ENCODE measurements at places on chromosomes 7 and 10.
A peak's percentile ranks its signal among the peaks of the same experiment; 100 is the strongest.

- H3K4me1 ChIP-seq: no peaks in the 10 kb centered on the region
- no peak overlapping the region for H3K4me3 ChIP-seq
- no peaks in the 10 kb centered on the region for H3K27me3 ChIP-seq
- no peak overlapping the region for H3K27ac ChIP-seq
- no peak for DNase-seq
These were observed 212.8 kb downstream of the ADARB2 start for GRCh38 chr10:1524540-1524939.

GRCh38 chr7:24406789-24407299, 122.9 kb downstream of the NPY start:
- no peaks in the 10 kb centered on the region for H3K27me3 ChIP-seq
- H3K36me3 ChIP-seq: no peaks in the 10 kb centered on the region
- no peaks in the 10 kb centered on the region for H3K4me1 ChIP-seq
- H3K27ac ChIP-seq: no peak overlapping the region

DNA sequence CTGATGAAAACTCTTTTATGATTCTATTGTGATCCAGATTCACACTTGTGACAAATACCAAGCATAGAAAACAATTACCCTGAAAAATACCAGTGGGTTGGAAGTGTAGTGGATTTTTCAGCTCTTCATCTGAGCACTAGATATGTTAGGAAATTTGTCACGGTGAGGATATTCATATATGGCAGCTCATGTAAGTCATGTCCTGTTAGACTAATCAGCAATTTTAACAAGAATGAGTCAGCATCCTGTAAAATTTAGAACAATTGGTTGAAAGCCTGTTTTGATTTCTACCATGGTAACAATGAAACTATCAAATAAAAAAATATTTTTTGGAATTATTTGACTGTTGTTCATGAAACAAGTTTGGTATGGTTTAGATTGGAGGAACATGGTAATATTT, 334.3 kb downstream of the CACNA2D1 start:
- H3K4me1 ChIP-seq: no peaks in the 10 kb centered on the region
- H3K4me3 ChIP-seq: no peak overlapping the region
- no peaks in the 10 kb centered on the region for H3K36me3 ChIP-seq
- H3K27ac ChIP-seq: no peak overlapping the region

- H3K27ac ChIP-seq: no peak overlapping the region
- DNase-seq: no peak
- no peaks in the 10 kb centered on the region for H3K4me1 ChIP-seq
- no peaks in the 10 kb centered on the region for H3K27me3 ChIP-seq
- no peak overlapping the region for H3K4me3 ChIP-seq
These were observed 63.6 kb downstream of the ANKRD7 start for GRCh38 chr7:118288098-118288497.

DNA sequence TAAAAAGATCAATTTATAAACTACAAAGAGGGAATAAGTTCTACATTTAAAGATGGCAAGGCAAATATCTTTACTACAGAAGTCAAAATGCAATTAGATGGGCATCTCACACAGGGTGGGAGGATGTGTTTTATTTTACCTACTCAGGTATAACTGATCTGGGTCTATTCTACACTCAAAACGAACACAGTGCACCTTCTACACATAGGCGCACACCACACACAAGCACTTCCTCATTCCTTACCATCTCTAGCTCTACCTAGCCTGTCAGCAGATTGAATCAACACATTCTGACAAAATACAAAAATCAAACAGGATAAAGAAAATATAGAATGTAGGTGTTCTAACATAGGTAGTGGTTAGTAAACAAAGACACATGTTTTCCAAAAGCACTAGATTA, 64.8 kb downstream of the SGCE start:
- H3K27me3 ChIP-seq: no peaks in the 10 kb centered on the region
- no peak for DNase-seq
- no peak overlapping the region for H3K4me3 ChIP-seq
- H3K4me1 ChIP-seq: no peaks in the 10 kb centered on the region
- no peak overlapping the region for H3K27ac ChIP-seq

- DNase-seq: no peak
- H3K27me3 ChIP-seq: no peaks in the 10 kb centered on the region
- no peaks in the 10 kb centered on the region for H3K36me3 ChIP-seq
- H3K4me3 ChIP-seq: no peak overlapping the region
- no peaks in the 10 kb centered on the region for H3K4me1 ChIP-seq
These were observed 12.9 kb upstream of the MICU1 start for GRCh38 chr10:72638586-72639440.

- no peak for DNase-seq
- H3K4me3 ChIP-seq: no peak overlapping the region
These were observed 102.7 kb upstream of the C7orf33 start for GRCh38 chr7:148487912-148488311.

DNA sequence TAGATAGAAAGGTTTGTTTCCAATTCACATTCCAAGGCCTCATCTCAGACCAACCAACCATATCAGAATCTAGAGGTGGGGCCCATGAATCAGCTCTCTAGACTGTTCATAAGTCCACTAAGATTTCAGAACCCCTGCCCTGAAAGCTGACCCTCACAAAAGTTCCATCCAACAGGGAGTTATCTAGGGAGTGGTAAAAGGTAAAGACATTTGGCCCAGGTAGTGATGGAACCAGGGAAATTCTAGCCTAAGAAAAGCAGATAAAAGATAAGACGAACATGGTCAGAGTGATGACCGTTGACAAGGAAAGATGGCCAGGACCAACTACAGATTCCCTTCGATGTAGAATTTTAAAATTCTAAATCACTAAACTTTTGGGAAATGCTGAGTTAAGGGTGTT, 198.0 kb upstream of the NEBL start:
- no peak overlapping the region for H3K27ac ChIP-seq
- H3K4me1 ChIP-seq: no peaks in the 10 kb centered on the region
- DNase-seq: no peak
- H3K27me3 ChIP-seq: no peaks in the 10 kb centered on the region
- H3K4me3 ChIP-seq: no peak overlapping the region

- no peaks in the 10 kb centered on the region for H3K4me1 ChIP-seq
- no peaks in the 10 kb centered on the region for H3K27me3 ChIP-seq
- H3K27ac ChIP-seq: no peak overlapping the region
- DNase-seq: no peak
These were observed 45.9 kb downstream of the ZNF783 start for GRCh38 chr7:149307775-149308501.

- no peak for DNase-seq
- no peaks in the 10 kb centered on the region for H3K27me3 ChIP-seq
- peaks cover 1% of the 10 kb centered on the region for H3K4me1 ChIP-seq
- no peak overlapping the region for H3K4me3 ChIP-seq
- H3K36me3 ChIP-seq: no peaks in the 10 kb centered on the region
These were observed 38.0 kb upstream of the SPOCK2 start for GRCh38 chr10:72126184-72126871.

DNA sequence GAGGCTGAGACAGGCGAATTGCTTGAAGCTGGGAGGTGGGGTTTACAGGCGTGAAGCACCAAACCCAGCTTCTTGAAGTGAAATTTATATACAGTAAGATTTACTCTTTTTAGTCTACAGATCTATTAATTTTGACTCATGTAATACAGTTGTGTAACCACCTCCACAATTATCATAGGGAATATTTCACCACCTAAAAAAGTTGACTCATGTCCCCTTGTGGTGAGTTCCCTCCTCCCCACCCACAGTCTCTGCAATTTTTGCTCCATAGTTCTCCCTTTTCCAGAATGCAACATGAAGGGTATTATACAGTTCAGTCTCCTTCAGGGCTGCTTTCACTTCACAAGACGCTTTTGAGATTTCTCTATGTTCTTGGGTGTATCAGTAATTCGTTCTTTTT, 156.8 kb downstream of the FAM107B start:
- no peaks in the 10 kb centered on the region for H3K27me3 ChIP-seq
- H3K36me3 ChIP-seq: no peaks in the 10 kb centered on the region
- no peak overlapping the region for H3K27ac ChIP-seq
- H3K4me1 ChIP-seq: no peaks in the 10 kb centered on the region
- DNase-seq: no peak

DNA sequence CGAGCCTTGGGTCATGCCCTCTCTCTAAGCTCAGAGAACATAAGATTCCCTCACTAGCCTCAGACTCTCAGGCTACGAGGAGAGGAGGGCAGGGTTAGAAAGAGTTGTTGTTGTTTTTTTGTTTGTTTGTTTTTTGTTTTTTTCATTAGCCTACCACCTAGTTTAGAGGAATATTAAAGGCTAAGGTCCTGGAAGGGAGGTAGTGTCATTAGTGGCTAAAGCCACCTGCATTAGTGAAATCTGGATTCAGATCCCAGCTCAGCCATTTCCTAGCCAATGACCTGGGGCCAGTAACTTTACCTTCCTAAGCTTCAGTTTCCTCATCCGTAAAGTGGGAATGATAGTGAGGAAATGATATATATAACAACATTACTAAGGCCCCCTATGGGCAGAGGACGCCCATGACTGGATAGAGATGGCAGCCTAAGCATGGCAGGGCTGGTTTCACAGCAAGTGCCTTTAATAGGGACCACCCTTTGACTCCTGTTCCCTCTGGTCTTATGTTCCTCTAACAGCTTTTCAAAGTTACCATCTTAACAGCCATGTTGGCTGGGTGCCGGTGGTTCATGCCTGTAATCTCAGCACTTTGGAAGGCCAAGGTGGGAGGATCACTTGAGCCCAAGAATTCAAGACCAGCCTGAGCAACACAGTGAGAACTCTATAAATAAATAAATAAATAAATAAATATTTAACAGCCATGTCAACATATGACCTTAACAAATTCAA, 5.1 kb downstream of the DDIT4 start:
- no peak overlapping the region for H3K4me3 ChIP-seq
- H3K36me3 ChIP-seq: no peaks in the 10 kb centered on the region

- no peak for DNase-seq
- no peaks in the 10 kb centered on the region for H3K27me3 ChIP-seq
- H3K36me3 ChIP-seq: no peaks in the 10 kb centered on the region
- no peak overlapping the region for H3K27ac ChIP-seq
- H3K4me1 ChIP-seq: peaks cover 15% of the 10 kb centered on the region
- no peak overlapping the region for H3K4me3 ChIP-seq
These were observed 60.4 kb downstream of the DNAJB6 start for GRCh38 chr7:157397036-157397720.

- no peaks in the 10 kb centered on the region for H3K36me3 ChIP-seq
- H3K27ac ChIP-seq: no peak overlapping the region
- no peaks in the 10 kb centered on the region for H3K27me3 ChIP-seq
- DNase-seq: no peak
- H3K4me3 ChIP-seq: no peak overlapping the region
- no peaks in the 10 kb centered on the region for H3K4me1 ChIP-seq
These were observed 7.5 kb upstream of the ZC3HAV1 start for GRCh38 chr7:139116999-139117398.

DNA sequence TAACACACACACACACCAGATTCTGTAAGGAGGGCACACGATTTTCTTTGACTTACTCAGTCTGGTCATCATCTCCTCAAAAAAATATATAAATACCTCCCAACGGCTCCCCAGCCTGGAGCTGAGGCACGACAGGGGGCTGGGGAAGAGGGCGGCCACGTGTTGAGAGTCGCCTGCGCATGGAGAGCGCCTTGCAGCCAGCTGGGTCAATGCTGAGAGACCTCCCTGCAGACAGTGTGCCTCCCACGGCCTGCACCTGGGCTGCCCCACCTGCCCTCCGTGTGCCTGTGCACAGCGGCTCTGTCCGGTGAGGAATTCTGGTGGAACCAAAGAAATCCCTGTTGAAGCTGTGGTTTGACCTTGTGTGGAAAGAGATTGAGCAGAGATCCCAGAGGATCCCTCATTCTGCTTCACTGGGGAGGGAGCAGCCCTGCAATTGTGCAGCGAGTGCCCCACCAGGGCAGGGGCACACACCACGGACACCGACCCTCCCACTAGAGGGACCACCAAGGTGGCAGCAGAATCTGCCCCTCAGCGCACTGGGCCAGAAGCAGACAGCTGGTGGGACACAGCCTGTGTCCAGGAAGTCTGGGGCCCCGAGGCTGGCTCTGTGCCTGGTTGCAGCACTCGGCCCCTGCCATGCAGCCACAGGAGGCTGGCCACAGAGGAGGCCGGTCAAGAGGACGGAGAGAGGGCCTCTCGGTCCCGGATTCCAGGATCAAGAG, 150.5 kb upstream of the PPP2R2D start:
- no peak overlapping the region for H3K27ac ChIP-seq
- no peaks in the 10 kb centered on the region for H3K4me1 ChIP-seq
- H3K27me3 ChIP-seq: no peaks in the 10 kb centered on the region
- no peaks in the 10 kb centered on the region for H3K36me3 ChIP-seq
- no peak overlapping the region for H3K4me3 ChIP-seq

DNA sequence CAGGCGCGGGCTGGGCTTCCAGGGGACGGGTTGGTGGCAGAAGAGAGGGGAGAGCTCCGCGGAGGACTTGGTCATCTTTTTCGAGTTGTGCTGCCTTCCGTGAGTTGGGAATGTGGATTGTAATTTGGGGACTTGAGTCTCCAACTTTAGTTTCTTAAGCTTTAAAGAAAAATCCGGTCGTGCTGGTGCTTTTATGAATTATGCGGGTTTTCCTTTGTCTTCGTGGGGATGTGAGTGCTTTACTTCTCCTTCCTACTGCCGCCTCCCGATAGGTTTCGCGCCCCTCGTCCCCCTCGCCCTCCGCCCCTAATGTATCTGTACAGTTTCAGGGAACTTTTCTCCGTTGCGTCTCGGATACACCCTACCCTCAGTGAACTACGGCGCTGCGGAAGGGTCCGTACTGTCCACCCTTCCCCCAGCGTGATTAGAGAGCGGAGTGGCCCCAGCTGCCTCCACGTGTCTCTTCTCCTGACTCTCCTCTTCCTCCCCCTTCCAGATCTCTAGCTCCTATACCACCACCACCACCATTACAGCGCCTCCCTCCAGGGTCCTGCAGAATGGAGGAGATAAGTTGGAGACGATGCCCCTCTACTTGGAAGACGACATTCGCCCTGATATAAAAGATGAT, 649 bp downstream of the SCD start:
- H3K27ac ChIP-seq: peak overlapping the region; percentile 79
- no peaks in the 10 kb centered on the region for H3K27me3 ChIP-seq
- H3K4me1 ChIP-seq: peaks cover 1% of the 10 kb centered on the region

GRCh38 chr7:16484453-16485158, 19.1 kb upstream of the SOSTDC1 start:
- no peaks in the 10 kb centered on the region for H3K36me3 ChIP-seq
- no peak overlapping the region for H3K27ac ChIP-seq
- H3K4me3 ChIP-seq: no peak overlapping the region
- no peak for DNase-seq
- H3K4me1 ChIP-seq: no peaks in the 10 kb centered on the region
- H3K27me3 ChIP-seq: no peaks in the 10 kb centered on the region

DNA sequence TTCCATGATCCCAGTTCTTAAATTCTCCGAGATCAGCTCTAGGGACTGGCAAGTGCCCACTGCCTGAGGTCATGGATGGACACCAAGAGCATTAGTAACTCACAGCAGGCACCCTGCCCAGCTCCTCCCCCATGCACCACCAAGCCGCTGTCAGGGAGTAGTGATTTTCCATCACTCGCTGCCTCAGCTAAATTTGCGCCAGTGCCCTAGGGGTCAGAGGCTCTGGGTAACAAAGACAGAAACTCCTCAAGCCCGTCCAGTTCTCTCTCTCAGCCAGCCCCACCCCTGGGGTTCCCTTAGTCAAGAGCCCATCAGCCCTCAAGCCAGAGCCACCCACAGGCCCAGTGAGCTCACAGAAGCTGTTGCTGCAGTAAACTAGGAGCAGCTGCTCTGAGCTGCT, 30.0 kb downstream of the PAX2 start:
- no peak for DNase-seq
- H3K4me1 ChIP-seq: no peaks in the 10 kb centered on the region
- H3K27ac ChIP-seq: no peak overlapping the region
- H3K27me3 ChIP-seq: no peaks in the 10 kb centered on the region
- no peaks in the 10 kb centered on the region for H3K36me3 ChIP-seq
